Stimulated activated CD4-positive, alpha-beta T cell treated with anti-CD3 and anti-CD28 coated beads, Interleukin-1b, Interleukin-23, amount 100 ng/mL, for 4 hours (primary cell): ENCODE measurements at places on chromosomes 11 and 22.

DNA sequence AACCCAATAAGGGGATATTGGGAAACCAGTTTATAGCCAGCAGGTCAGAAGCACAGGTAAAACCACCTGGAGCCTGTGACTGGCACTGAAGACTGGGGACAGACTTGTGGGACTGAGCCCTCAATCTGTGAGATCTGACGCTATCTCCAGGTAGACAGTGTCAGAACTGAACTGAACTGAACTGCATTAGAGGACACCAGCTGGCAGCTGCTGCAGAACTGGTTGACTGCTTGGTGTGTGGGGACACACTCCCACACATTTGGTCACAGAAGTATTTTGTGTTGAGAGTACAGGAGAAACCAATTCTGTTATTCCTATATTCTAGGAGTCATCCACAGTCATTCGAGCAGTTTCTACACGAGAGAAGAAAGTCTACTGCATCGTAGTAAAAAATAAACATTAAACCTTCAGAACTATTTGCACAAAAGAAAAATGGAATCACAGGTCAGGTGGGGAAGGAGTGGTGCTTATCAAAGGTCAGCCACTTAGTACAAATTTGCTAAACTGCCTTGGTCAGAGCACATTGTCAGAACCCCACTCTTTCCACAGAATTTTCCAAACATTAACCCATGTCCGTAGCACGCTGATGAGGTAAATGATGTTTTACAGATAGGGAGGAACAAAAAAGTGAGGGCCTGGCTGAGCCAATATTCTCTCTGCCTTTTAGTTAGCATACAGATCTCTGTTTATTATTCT is 77.2 kb downstream of the SIK3 start:
- no peak for DNase-seq

GRCh38 chr11:93614173-93614722 is 47.2 kb upstream of the CEP295 start:
- DNase-seq: no peak

DNA sequence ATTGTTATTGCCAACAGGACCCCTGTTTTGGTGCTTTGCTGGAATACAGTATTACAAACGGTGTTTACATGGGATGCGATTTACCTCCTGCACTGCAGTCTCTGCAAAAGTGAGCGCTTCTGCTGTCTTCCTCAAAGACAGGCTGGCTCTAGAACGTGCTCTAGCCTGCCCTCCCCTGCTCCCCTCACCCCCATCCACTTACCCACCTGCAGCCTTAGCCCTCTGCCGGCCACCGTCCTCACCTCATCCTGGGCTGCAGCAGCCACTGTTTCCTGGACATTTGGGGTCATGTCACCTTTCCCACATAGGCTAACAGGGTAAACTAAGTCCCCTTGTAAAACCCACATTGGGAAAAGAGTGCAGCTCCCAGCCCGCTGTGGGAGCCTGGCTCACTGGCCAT is 9.6 kb upstream of the PANX2 start:
- DNase-seq: no peak

GRCh38 chr11:4466871-4467442 is 15.5 kb upstream of the OR52K1 start:
- DNase-seq: no peak

- DNase-seq: no peak
These were observed 21.6 kb downstream of the FOLR3 start for GRCh38 chr11:72157131-72157530.

GRCh38 chr11:69301455-69302401 is 7.8 kb downstream of the MYEOV start:
- DNase-seq: no peak

DNA sequence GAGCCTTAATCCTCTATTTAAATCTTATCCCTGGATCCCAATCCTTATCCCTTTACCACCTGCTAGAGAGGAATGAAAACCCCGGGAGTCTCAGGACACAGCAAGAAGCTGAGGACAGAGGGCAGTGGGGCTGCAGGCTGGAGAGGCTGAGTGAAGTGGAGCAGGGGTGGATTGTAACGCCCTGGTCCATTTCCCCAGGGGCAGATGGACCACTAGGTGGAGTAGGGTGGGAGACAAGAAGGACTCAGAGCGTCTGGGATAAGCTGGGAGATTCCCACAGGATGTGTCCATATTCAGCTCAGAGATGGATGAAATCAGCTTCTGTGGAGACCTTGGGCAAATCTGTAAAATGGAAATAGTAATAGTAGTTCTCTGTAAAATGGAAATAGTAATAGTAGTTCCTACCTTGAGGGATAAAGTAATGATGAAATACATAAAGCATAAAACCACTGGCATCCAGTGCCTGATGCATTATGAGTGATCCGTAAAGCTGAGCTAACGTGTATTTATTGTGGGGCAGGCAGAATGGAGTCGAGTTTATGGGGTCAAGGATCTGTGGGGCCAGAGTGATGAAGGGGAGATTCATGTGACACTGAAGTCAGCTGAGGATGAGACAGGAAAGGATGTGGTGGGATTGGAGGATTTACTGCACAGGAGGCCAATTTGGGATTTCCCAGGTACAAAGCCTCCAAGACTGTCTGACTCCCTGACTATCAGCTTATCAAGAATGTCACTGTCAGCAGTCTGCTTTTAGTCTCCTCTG is 1.9 kb upstream of the ROBO4 start:
- DNase-seq: no peak

DNA sequence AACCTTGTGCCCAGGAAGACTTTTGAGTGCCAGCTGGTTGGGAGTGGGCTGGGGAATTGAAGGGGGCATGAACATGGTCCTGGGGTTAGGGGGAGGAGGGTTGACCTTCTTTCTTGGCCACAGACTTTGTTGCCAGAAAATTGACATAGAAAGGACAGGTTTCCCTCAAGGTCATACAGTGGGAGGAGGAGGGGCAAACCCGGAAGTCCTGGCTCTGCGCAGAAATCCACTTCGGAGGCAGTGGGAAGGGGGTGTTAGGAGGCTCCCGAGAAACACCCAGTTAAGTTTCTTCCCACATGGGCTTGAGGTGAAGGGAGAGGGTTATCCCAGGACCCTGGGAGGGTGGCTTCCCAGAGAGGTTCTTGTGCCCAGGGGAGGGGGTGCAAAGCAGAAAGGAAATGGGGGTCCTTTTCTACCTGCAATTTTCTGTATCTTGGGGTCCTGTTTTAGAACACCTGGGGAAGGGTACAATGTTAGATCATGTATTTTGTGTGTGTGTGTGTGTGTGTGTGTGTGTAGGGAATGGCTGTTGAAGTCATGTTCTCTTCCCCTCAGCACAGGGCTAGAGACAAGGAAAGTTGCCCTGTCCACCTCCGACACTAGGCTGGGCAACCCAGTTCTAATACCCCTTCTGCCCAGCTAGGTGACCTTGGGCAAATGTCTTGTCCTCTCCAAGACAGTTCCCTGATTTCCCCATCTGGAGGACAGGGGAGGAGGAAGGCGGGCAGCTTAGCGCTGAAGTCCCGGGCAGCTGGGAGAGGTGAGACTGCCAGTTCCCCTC is 1.1 kb downstream of the PVALB start:
- DNase-seq: no peak

- no peak for DNase-seq
These were observed 850.3 kb downstream of the OPCML start for GRCh38 chr11:132681971-132682370.

- no peak for DNase-seq
These were observed 48.6 kb downstream of the PARVG start for GRCh38 chr22:44229331-44229730.
